ENCODE measurements at places on chromosomes 12 and 14. TPM values are rescaled to one million over a fixed set of nuclear protein-coding genes. Genes with fewer than 3 reads are reported as not detected.

The CFAP251 gene
- 6.9 TPM for total RNA-seq

The ACOT6 gene
- total RNA-seq, result not detected

The GSC gene
- total RNA-seq, result 4.4 TPM

The LRRC10 gene
- total RNA-seq, result not detected

The GPR84 gene
- total RNA-seq, result 0.32 TPM

The FAM177A1 gene
- 48.5 TPM for total RNA-seq

The KLRG1 gene
- total RNA-seq, result 2.0 TPM

The PTPN21 gene
- 34.0 TPM for total RNA-seq
